Subcutaneous adipose tissue (tissue), 4 donors: ENCODE measurements at places on chromosomes 6 and 20. TPM values are rescaled to one million over a fixed set of nuclear protein-coding genes. Genes with fewer than 3 reads are reported as not detected.

Gene EEF1A2
- not detected for total RNA-seq

Gene LPIN3
- 18.4 TPM for total RNA-seq

Gene HCRTR2
- total RNA-seq: 0.38 TPM

Gene PACSIN1
- not detected for total RNA-seq

Gene APOBEC2
- not detected for total RNA-seq

Gene AIF1
- total RNA-seq: 50.5 TPM

Gene CALHM4
- not detected for total RNA-seq

Gene MOG
- total RNA-seq: not detected

Gene KIAA1755
- 2.9 TPM for total RNA-seq

Gene ABHD16B
- not detected for total RNA-seq

Gene DEFB132
- total RNA-seq: 0.66 TPM

Gene GTF3C6
- 39.7 TPM for total RNA-seq

Gene DEFB124
- not detected for total RNA-seq

Gene PTPRT
- total RNA-seq: 0.57 TPM

Gene FABP7
- not detected for total RNA-seq

Gene RNF144B
- total RNA-seq: 31.4 TPM

Gene SEL1L2
- not detected for total RNA-seq

Gene CASS4
- 16.5 TPM for total RNA-seq

Gene HCK
- 21.4 TPM for total RNA-seq

Gene SMLR1
- total RNA-seq: not detected

Gene FAM217A
- not detected for total RNA-seq

Gene FRK
- total RNA-seq: 0.51 TPM

Gene SLC35D3
- total RNA-seq: not detected

Gene CLPSL1
- total RNA-seq: not detected

Gene SMOC2
- total RNA-seq: 30.5 TPM

Gene HUS1B
- 3.6 TPM for total RNA-seq

Gene CAPN11
- total RNA-seq: 0.68 TPM

Gene GABRR1
- total RNA-seq: not detected

Gene TFAP2D
- not detected for total RNA-seq

Gene ZSWIM1
- 7.0 TPM for total RNA-seq

Gene LY6G6F
- not detected for total RNA-seq

Gene NRSN1
- not detected for total RNA-seq
